ENCODE measurements at places on chromosomes 7 and 10. TPM values are rescaled to one million over a fixed set of nuclear protein-coding genes. Genes with fewer than 3 reads are reported as not detected.

The PRSS37 gene
- total RNA-seq: not detected

The INSYN2A gene
- total RNA-seq: 1.5 TPM

The SYT15B gene
- total RNA-seq: 2.5 TPM

The UNC5B gene
- 3.3 TPM for total RNA-seq

The CPED1 gene
- total RNA-seq: not detected

The NEBL gene
- total RNA-seq: 11.9 TPM

The PDZD7 gene
- total RNA-seq: 0.67 TPM

The PIP gene
- total RNA-seq: 0.64 TPM

The ZNF365 gene
- 1.0 TPM for total RNA-seq

The CALCR gene
- not detected for total RNA-seq

The GUSB gene
- 33.8 TPM for total RNA-seq

The RASA4B gene
- total RNA-seq: 2.1 TPM

The CHN2 gene
- 0.38 TPM for total RNA-seq

The GRID2IP gene
- not detected for total RNA-seq

The DOCK4 gene
- total RNA-seq: 9.3 TPM

The PRTFDC1 gene
- total RNA-seq: 17.7 TPM

The CCDC201 gene
- not detected for total RNA-seq

The PHYH gene
- total RNA-seq: 29.2 TPM

The THSD7A gene
- total RNA-seq: 2.4 TPM

The NOS3 gene
- total RNA-seq: 0.51 TPM

The TFEC gene
- not detected for total RNA-seq

The ATP6V0A4 gene
- 0.30 TPM for total RNA-seq

The CCL26 gene
- 7.7 TPM for total RNA-seq

The ZNF680 gene
- 2.0 TPM for total RNA-seq

The BHLHA15 gene
- 0.50 TPM for total RNA-seq

The WDR86 gene
- 0.11 TPM for total RNA-seq

The TSPAN14 gene
- total RNA-seq: 140 TPM

The RBP3 gene
- total RNA-seq: not detected

The TMEM26 gene
- total RNA-seq: not detected

The UCN3 gene
- total RNA-seq: not detected

The PSD gene
- 0.31 TPM for total RNA-seq

The ELN gene
- total RNA-seq: 0.09 TPM

The CFAP43 gene
- 0.25 TPM for total RNA-seq

The YWHAG gene
- 280 TPM for total RNA-seq

The HYAL4 gene
- not detected for total RNA-seq

The ZMIZ2 gene
- total RNA-seq: 31.6 TPM

The LRRTM3 gene
- not detected for total RNA-seq

The SORCS1 gene
- not detected for total RNA-seq

The EN2 gene
- 0.85 TPM for total RNA-seq

The ZPBP gene
- not detected for total RNA-seq

The CYTH3 gene
- total RNA-seq: 30.0 TPM

The CYP2C19 gene
- not detected for total RNA-seq

The NCF1 gene
- total RNA-seq: 0.17 TPM

The INA gene
- total RNA-seq: 20.0 TPM

The CTTNBP2 gene
- total RNA-seq: 0.29 TPM

The NPSR1 gene
- not detected for total RNA-seq

The MMP21 gene
- 0.05 TPM for total RNA-seq

The SPDYE8 gene
- total RNA-seq: not detected

The SLC39A12 gene
- not detected for total RNA-seq

The C10orf53 gene
- total RNA-seq: not detected

The MYL7 gene
- not detected for total RNA-seq

The RAMP3 gene
- not detected for total RNA-seq

The CPVL gene
- total RNA-seq: 0.37 TPM
